Stimulated activated CD4-positive, alpha-beta T cell treated with anti-CD3 and anti-CD28 coated beads, TNF-alpha, amount 100 ng/mL, for 4 hours (primary cell): ENCODE measurements at places on chromosomes 13 and 19.

- no peak for DNase-seq
These were observed 240.2 kb downstream of the LHFPL6 start for GRCh38 chr13:39362652-39363381.

DNA sequence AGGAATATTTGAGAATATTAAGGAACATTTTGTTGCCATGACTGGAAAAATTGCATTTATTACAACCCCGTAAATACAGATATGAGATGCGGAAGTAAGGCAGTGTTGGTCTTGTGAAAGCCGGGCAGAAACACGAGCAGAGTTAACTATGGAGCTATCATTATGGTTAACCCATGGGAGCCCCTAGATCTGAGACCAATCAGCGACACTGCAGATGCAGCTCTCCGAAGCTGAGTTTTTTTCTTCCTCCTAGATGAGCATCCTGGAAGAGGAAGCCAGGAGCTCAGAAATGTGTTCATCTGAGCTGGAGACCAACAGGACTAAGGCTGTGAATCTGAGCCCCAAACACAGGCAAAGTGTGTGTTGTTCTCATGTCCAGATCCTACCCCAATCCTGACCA, 123.0 kb upstream of the KL start:
- no peak for DNase-seq

DNA sequence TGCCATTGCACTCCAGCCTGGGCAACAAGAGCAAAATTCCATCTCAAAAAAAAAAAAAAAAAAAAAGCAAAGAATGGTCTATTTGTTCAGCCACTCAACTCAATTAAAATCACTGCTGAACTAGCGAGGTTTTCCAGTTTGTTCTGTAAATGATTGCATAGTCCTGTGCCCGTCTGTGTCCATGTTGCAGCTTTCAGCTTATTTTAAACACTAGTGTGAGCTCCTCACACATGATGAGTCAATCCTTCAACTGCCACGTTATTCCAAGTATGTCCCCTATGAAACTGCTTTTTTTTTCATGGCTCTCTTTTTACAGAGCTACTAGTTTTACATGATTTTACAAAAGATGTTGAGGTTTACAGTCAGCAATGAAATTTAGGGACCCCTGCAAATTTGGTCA, 12.2 kb downstream of the SUGP2 start:
- DNase-seq: no peak

DNA sequence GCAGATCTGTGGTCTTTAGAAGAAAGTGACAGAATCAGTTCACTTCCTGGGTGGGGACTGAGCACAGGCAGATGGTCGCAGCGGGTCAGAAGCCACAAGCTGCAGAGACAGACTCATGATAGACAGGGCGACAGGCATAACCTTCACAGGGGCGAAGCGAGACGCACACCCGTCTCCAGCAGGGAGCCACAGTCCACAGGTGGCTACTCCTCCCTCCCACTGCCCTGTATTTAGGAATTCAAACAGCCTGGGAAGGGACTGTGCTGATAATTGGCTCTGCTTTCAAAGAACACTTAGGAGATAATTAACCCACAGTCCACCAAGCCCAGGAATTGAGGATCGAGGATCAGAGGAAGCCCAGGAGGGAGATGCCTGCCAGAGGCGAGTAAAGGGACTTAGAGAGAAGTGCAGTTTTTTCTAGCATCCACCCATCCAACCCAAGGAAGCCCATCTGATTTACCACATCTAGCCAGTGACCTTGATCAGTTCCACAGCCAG, 23.2 kb downstream of the RFX2 start:
- no peak for DNase-seq

- no peak for DNase-seq
These were observed 5.4 kb upstream of the MCF2L start for GRCh38 chr13:112963641-112964040.

DNA sequence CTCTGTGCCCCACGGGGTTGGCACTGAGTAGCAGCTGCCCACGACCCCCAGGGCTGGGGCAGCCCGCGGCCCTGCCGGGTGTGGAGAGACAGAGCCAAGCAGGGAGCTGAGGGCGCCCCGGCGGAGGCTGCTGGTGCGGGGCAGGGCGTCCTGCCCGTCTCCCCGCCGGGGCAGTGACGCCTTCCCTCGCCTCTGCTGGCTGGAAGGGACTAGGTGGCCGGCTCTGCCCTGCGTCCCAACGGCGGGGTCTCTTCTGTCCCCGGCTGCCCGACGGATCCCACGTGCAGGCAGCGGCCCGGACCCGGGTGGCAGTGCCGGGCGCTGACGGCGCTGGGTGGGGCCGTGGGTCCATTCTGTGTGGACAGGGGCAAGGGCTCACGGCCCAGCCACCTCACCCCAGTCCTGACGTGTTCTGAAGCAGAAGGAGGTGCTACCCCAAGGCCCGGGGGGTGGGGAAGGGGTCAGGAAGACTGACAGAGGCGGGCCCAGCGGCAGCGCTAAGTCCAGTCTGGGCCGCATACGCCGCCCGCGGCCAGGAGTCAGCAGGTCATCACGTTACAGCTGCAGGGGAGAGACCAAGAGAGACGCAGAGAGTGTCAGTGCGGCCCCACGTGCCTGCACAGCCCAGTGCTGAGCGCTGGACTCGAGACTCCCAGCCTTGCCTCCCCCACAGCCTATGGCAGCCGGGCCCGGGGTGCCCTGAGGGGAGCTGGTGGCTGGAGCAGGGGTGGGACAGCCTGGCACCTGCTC, 15.1 kb upstream of the PLPP2 start:
- no peak for DNase-seq

- DNase-seq: no peak
These were observed 62.0 kb upstream of the PDCD5 start for GRCh38 chr19:32519023-32519422.

GRCh38 chr19:38475176-38475575, 41.7 kb downstream of the RYR1 start:
- DNase-seq: no peak

DNA sequence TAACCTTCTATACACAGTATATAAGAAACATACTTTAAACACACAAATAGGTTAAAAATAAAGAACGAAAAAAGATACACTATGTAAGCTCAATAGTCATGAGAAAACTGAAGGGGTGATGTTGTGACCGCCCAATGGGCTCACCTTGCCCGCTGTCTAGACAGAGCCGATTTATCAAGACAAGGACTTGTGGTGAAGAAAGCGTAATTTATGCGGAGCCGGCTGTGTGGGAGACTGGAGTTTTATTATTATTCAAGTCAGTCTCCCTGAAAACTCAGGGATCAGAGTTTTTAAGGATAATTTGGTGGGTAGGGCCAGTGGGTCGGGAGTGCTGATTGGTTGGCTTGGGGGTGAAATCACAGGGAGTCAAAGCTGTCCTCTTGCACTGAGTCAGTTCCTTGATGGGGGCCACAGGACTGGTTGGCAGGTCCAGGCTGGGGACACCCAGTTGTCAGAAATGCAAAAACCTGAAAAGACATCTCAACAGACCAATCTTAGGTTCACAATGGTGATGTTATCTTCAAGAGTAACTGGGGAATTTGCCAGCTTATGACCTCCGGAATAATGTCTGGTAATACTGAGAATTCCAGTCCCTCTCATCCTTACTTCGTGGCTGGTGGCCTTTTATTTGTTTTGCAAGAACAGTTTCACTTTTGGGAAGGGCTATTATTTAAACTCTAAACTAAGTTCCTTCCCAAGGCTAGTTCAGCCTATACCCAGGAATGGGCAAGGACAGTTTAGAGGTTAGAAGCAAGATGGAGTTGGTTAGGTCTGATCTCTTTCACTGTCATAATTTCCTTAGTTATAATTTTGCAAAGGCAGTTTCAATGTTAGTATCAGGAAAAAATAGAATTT, 96.6 kb downstream of the UBL3 start:
- no peak for DNase-seq

- no peak for DNase-seq
These were observed 7.4 kb upstream of the CDC34 start for GRCh38 chr19:524062-524674.
